ENCODE measurements at places on chromosomes 4 and X.
A peak's percentile ranks its signal among the peaks of the same experiment; 100 is the strongest.

GRCh38 chrX:53494436-53494835 is 60.3 kb upstream of the HSD17B10 start:
- peak; percentile 13 for DNase-seq

- no peak for DNase-seq
Measured at GRCh38 chrX:92351511-92351910, 572.3 kb downstream of the PCDH11X start.

DNA sequence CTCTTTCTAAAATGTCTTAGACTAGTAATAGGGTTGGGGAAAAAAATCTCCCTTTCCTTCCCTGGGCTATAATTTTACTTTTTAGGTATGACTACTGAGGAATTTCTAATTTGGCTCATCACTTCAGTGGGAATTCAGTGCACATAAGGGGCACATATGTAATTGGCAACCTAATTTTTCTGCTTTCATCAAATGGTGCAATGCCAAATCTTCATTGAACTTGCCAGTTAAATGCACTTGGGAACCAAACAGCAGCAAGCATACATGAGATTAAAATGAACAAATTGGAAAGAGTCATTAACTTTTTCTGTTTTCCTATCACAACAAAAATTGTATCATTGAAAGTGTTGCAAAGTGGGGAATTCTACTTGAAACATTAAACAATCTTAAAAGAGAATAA is 2.9 kb upstream of the CCSER1 start:
- no peak for DNase-seq

GRCh38 chr4:182569561-182569960 is 326.4 kb downstream of the TENM3 start:
- no peak for DNase-seq

DNA sequence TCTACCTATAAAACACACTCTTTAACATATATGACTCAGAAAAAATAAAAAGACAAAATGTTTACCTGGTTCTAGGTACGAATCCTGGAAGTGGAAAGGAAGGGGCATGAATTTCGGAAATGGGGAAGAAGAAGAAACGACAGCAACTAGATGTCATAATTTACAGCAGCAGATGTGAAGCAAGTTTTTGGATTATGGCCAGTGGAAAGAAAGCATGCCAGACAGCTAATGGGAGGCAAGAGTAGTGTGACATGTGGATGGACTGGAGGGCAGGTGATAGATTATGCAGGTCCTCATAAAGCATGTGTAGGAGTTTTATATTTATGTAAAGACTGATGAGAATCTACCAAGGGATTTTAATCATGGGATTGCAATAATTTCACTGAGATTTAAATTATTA is 279.0 kb upstream of the TACR3 start:
- no peak for DNase-seq

GRCh38 chr4:7844594-7844991 is 95.1 kb downstream of the AFAP1 start:
- DNase-seq: peak; percentile 97

DNA sequence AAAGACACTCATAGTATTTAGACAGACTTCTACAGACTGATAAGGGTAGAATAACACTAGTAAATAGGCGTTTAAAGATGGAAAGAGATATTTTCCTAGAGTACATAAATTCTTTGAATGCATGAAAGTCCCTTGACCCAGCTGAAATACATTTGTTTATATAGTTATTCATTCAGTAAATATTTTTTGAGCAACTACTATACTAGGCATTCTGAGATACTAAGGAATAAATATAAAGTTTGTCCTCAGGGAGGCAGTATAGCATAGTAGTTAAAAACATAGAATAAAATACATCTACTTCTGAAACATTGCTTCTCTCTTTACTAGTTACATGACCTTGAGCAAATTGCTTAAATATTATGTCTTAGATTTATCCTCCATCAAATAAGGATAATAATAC is 27.4 kb downstream of the HMGN5 start:
- peak; percentile 2 for DNase-seq

DNA sequence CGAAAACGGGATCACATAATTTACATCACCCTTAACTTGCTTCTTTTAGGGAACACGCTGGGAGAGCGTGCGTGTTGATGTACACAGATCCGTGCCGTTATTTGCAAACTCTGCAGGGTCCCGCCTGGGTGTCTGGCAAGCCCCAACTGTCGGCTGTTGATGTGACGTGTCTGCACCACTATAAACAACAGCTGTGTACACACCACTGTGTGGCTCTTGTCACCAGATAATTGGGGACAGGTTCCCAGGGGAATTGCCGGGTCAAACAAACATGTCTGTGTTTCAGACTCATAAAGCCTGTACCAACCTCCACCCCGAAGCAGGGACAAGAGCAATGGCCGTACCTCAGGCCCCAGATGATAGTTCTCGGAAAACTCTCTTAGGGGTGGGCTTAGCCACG is 105.0 kb upstream of the AFAP1 start:
- DNase-seq: no peak

GRCh38 chr4:11004818-11005217 is 320.2 kb upstream of the CLNK start:
- DNase-seq: no peak

GRCh38 chr4:68240620-68241019 is 4.9 kb downstream of the TMPRSS11B start:
- DNase-seq: no peak

DNA sequence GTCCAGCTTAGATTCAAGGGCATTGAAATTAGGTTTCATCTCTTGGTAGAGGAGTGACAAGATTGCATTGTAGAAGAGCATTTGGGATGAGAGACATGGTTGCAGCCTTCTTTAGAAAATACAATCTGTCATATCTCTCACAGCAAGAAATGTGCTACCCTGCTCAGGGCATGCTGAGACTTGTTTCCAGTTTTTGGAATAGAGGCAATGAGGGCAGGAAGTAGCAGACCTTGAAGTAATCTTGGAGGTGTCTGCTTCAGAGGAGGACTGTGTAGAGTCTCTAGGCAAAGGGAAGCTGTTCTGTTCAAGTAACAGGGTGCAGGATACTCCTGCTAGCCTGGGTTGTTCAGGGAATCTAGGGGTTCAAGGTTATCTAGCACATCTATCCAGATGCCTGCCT is 116.1 kb upstream of the ZNF827 start:
- DNase-seq: no peak

DNA sequence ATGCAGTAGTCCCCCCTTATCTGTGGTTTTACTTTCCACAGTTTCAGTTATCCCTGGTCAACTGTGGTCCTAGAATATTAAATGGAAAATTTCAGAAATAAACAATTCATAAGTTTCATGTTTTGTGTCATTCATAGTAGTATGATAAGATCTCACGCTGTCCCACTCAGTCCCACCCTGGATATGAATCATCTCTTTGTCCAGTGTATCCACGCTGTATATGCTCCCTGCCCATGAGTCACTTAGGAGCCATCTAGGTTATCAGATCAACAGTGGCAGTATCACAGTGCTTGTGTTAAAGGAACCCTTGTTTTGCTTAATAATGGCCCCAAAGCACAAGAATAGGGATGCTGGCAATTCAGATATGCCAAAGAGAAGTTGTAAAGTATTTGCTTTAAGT is 16.2 kb upstream of the SYTL4 start:
- no peak for DNase-seq

- peak; percentile 0 for DNase-seq
Measured at GRCh38 chr4:163815776-163816175, 321.3 kb downstream of the TMA16 start.

- no peak for DNase-seq
Measured at GRCh38 chrX:38839277-38839676, 38.0 kb downstream of the MID1IP1 start.

GRCh38 chr4:47675806-47676205 is 162.1 kb downstream of the CORIN start:
- no peak for DNase-seq

DNA sequence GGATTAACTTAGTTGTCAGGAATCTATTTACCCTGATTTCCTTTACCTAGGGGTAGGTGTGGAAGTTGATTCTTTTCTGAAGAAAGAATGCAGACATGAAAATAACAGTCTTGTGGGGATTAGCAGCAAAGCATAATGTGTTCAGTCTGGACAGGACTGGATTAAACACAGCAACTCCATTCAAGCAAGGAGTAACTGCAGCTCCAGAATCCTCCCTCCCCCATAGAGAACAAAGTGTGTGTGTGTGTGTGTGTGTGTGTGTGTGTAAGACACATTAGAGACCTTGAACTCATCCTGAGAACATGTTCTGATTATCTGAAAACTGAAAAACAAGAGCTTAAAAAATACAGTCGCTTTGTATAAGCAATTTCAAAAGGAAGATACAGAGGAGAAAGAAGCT is 9.3 kb downstream of the C4orf54 start:
- DNase-seq: no peak

DNA sequence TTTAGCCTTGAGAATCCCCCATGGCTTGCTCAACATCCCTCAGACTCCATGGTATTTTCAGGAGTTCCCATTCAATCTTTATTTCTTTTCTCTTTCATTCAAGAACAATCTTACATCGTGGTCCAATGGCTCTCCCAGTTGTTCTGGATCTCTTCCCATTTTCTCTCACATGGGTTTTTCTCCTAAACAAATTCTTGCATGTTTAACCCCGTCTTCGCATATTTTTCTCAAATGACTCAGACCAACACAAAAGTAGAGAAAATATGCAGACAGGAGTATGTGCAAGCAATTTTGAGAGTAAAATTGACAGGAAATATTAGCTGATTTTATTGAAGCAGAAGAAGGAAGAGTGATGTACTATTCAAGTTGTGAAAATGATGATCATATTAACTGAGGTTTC is 396.4 kb upstream of the TRAM1L1 start:
- peak; percentile 64 for DNase-seq

GRCh38 chr4:107665001-107665400 is 55.0 kb downstream of the PAPSS1 start:
- DNase-seq: peak; percentile 31

DNA sequence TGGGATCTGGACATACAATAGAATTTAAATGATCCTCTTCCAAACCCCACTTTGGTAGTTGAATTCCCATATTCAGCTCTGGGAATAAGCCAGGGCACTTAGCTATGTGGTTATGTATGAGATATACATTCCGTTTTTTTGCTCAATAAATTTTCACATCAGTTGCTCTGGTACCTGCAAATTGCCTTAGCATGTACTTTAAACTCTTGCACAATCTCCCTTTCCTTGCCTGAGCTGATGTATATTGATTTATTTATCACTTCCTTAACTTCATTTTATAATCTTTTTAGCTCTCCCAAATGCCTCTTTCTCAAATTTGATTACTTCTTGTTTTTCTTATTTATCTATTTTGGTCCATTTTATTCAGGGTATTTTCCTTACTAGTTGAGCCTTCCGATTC is 90.1 kb upstream of the AGA start:
- DNase-seq: peak; percentile 37

DNA sequence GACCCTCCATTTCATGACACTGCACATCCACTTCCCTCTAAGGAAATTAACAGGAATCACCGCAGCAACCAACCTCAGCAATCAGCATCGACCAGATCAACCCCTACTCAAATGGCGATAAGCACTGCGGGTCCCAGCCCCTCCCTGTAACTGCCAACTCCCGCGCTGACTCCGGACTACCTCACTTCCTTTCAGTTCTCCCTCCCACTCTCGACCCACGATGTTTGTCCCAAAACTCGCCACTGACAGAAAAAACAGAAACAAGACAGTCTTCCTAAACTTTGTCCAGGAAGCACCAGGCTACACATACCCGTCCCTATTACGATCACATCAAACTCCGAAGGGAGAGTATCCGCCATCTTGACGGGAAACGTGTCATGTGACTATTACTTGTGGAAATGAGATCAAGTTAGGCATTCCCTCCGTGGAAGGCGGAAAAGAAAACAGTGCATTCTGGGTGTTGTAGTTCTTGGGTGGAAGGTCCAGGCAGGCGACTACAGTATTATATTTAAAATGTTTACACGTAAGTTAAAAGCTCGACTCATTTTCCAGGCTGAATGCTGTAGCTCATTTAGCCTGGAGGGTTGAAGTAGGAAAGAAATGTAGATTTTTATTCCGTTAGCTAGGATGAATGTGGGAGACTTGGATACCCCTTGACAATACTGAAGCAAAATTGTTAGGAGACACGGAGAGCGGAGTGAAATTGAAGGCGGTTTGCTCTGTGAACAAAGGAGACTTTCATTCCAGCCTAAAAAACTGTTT is at the start of gene CHM:
Gene CHM (minus strand): TSS at position 385 of the 762 bp plus-strand sequence. CDS start 26 bp downstream, at position 359.
- peak; percentile 78 for DNase-seq

- DNase-seq: no peak
Measured at GRCh38 chrX:79365591-79365990, 1.5 kb downstream of the ITM2A start.

GRCh38 chr4:169156392-169156791 is 114.4 kb downstream of the SH3RF1 start:
- DNase-seq: no peak

DNA sequence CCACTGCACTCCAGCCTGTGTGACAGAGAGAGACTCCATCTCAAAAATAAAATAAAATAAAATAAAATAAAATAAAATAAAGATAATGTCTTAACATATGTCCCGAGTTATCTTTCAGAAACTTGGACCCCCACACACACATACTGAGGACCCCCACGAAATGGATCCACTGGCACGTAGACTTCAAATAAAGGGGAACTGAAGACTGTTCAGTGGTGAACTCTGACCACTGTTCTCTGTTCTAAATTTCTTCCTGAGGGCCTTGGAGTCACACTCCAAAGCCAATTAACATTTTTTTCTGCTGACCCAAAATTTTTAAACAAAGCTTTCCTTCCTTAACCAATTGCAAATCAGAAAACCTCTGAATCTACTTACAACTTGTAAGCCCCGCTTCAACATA is 43.5 kb upstream of the PRDX4 start:
- no peak for DNase-seq

DNA sequence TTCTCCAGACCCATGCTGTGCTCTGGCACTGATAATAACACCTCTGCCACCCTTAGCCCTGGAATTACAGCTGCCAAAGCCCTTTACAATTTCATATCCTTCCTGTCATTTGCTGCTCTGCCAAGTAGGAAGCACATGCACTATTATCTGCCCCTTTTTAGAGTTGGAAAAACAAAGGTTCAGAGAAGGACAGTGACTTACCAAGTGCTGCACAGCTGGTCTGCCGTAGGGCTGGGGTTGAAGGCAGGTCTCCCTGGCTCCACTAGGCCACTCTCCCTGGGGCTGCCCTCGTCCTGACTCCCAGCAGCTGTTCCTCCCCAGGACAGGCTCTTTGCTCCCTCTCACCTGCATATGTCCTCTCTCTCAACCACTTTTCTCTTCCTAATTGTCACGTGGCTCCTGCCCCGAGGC is 73.4 kb downstream of the ANAPC4 start:
- DNase-seq: no peak

DNA sequence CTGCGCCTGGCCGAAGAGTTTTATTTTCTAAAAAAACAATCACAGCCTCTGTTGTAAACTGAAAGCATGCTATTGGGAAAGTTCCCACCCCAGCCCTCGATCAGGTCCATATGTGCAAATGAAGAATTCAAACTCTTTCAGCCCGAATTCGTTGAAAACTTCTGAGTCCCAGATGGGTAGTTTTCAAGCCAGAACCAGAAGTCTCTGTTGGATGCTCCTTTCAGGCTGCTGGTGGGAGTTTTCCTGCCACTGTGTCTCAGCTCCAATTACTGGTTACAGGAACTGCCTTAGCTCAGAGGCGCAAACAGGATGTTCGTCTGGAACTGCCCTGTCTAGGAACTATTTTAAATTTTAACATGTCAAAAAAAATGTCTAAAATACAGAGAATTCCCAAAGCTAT is 9.3 kb upstream of the ALG13 start:
- DNase-seq: peak; percentile 1

All from fibroblast of skin of right quadriceps (primary cell).